ENCODE measurements at places on chromosomes 6 and 20.

DNA sequence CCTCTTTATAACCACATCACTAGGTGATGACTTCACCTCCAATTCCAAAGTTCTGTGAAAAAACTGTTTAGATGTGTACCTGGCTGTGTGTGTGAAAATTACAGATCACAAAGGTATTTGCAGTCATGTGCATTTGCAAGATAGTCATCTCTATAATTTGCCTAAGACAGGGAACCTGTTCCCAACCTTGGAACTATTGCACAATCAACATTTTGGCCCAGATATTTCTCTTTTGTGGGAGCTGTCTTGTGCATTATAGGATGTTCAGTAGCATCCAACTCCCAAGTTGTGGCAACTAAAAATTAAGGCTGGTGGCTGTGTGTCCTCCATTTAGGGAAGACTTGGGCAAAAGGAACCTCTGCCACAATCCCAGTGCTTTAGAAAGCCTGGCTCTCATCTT, 34.0 kb upstream of the FAM210B start:
- no peak for DNase-seq

GRCh38 chr6:52518279-52518945, 58.4 kb downstream of the TRAM2 start:
- no peak for DNase-seq

DNA sequence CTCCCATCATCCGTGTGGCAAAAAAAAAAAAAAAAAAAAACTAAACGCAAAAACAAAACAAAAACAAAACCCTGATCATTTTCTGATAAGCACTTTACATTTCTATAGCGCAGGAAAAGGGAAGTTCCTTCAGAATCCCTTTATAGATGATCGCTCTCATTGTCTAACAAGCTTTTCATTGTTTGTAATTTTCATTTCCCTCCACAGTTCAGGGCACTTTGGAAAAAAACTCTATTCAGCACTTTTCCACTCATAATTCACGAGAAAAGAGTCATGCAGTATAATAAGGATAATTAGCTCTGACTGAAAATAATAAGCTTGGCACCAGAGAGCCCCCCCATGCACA, 89.4 kb upstream of the ATXN1 start:
- DNase-seq = no peak

- no peak for DNase-seq
Measured at GRCh38 chr20:60411813-60412212, 453.6 kb downstream of the CDH26 start.

DNA sequence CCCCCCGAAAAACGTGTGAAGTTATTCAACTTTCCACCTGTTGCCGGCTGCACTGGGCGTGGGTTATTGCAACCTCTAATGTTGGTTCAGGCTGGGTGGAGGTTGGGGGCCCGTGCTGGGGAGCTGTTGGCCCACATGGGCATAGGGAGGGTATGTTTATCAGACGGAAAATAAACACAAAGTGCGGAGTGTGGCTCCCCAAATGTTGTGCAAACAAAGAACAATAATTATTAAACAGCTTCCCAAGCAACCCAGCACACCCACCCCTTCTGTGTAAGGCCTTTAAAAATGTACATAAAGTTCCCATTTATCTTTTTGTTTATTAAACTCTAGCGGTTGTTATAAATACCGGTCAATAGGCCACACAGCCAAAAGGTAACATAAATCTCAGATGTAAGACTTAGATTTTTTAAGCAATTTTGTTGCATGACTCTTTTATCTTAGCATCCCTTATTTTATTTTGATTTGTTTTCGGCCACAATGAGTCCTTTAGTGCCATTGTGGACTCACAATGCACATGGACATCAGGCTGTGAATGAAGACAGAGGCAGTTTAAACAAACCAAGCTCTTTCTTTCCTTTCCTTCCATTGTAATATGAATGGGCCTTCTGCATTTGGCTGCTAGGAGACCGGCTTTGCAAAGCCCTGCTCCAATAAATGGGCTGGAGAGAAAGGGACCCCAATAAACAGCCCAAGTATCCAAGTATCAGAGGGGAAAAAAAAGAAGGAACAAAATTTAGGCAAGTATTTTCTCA, 6.9 kb upstream of the DLL1 start:
- no peak for DNase-seq

DNA sequence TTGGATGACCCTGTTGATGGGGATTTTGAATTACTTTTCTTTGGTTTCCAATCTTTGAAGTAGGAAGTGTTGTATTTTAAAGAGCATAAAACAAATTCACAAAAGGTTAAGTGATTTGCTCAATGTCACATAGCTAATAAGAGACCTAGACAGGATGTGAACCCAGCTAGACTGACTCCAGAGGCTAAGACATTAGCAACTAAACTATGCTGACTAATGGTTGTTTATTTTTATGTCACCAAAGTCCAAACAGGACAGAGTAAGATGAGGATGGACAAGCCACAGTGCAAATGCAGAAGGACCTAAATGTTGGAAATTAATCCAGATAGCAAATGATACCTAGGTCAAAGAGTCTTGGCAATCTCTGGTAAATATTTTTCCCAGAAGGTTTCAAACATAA, 38.0 kb downstream of the OGFRL1 start:
- DNase-seq = no peak

DNA sequence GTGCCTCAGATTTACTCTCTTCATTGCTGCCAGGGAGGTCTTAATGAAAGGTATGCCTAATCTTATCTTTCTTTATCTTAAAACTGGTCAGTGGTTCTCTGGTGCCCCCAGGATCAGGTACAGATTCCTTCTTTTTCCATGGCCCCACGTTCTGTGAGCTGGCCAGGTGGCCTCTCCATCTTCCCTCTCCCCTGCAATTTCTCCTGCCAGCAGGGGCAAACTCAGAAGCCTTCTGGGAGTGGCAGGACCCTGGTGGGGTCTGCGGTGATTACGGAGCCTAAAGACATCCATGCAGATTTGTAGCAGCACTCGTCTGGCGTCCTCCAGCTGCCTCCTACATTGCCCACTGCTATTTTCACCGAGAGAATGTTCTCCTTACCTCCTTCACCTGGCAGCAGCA, 95.8 kb downstream of the CCDC170 start:
- no peak for DNase-seq

GRCh38 chr6:159980474-159980873, 11.6 kb downstream of the IGF2R start:
- DNase-seq = no peak

GRCh38 chr6:136236466-136237293, 13.4 kb downstream of the MTFR2 start:
- no peak for DNase-seq

DNA sequence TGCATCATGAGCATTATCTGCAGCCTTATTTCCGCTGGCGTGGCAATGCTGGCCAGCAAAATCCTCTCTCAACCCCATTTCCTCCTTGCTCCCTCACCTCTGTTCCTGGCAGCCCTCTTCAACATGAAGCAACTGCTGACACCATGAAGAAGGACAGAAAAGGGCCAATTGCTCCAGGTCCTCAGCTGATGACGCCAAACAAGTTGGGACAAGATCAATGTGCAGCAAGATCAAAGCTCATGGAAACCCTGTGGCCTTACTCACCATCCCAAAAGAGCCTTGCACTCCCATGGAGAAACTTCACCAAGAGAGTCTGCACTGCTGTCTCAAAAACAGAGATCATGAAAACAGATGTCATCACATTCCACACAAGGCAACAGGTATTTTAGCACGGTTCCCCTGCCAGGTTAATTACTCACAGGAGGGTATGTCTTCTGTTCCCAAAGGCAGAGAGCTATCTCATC, 7.4 kb downstream of the GFOD1 start:
- no peak for DNase-seq

GRCh38 chr20:46914789-46915379, 20.2 kb downstream of the EYA2 start:
- DNase-seq = no peak

GRCh38 chr6:22366214-22366613, 69.4 kb upstream of the PRL start:
- DNase-seq = no peak

DNA sequence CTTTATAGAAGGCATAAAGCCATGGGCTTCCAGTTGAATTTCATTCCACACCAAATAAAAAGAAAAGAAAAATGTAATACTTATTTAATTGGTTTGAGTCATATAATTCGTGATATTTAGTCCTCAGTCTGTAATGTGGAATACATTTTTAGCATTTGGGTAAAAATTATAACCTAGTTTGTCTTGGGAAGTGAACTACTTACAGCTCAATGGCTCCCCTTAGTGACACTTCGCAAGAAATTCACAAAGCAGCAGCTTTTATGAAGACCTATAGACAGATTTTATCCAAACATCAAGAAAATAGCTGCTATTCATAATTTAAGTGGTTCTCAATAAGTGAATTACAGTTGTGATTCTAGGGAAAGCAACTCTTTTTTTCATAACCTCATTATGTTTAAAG, 72.1 kb downstream of the RSPO3 start:
- DNase-seq = no peak

- DNase-seq = no peak
Measured at GRCh38 chr6:42334870-42335269, 116.9 kb downstream of the TRERF1 start.

DNA sequence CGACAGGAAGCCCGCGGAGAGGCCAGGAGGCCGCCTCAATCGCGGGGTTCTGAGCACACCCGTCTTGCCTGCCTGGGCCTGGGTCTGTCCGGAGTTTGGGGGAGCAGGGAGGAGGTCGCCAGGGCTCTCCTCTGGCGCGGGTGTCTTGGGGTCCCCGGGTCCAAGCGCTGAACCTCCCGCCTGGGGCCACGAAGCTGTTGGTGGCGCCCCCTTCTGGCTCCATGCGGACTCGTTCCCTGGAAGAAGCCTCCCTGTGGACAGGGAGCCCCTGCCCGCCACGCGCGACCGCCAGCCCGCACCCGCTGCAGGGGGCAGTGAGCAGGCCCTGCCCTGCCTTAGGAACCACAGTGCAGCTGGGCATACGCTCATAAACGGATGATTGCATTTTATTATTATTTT, 44.7 kb downstream of the MCUR1 start:
- no peak for DNase-seq

DNA sequence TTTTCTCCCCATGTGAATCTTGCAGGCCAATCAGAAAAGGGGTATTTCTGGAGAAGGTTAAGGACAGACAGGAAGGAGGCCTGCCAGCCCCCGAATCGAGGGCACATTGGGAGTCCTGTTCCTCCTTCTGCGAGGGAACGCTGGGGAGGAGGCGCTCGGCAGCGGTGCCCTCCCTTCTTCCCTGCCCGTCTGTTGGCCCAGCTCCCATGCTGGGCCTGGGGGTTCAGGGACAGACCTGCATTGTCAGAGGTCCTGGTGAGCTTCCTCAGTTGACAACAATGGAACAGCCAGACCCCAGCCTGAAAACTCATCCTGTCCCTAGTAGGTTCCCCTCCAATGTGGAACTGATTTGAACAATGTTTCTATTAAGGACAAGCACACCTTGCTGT, 15.1 kb upstream of the SYNJ2 start:
- no peak for DNase-seq

DNA sequence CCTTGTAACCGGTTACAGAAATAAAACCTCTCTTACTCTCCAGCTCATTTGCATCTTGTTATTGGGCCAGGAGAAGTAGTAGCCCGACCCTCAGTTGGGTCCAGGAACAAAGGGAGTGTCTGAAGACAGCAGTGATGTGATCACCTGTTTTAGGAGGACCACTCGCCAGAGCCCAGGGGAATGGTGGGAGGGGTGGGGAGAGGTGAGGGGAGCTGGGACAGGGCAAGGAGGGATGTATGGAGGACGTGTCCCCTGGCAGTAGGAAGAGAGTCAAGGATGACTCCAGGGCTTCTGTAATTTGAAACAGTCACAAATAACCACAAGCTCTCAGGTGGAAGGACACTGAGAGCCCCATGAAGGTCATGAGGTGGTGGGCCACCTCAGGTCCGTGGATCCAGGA, 1.4 kb upstream of the PCMTD2 start:
- DNase-seq = no peak

DNA sequence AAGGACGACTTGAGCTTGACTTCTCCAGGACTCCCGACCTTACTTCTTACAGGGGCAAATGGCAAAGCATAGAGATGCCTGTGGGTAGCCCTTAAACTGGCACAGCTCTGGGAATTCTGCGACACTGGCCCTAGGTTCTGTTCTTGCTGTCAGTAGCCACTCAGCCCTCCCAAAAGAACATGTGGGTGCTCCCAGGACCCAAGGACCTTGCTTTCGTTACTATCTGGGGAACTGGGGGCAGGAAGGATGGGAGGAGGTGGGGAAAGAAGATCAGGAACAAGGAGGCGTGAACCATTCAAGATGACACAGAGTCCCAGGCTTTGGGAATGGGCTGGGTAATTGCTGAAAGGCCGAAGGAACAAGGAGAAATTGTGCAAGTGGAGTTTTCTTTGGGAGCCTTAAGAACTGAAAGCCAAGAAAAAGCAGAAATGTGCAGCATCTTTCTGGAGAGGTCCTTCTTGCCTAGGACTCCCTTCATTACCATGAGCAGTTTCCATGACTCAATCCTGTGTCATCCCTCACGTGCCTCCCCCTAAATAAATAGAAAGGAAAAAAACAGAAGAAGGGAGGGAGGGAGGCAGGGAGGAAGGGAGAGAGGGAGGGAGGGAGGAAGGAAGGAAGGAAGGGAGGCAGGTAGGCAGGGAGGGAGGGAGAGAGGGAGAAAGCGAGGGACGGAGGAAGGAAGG, 284.6 kb upstream of the FOXQ1 start:
- DNase-seq = no peak

DNA sequence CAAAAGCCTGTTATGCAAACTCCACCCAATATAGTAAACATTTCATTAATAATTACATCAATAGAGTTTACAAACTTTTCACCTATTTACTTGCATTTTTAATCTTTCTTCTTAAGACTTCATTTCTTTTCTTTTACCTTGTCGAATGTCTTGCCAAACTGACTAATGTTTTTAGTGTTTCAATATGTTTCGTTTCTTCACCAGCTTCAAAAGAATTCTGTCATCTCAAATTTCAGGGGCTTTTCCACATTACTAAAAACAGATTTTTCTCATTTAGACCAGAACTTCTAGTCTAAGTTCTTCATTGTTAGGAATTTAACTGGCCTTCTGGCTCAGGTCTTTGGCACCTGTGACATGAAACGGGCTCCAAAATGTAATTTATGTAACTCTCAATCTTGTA, 196.5 kb downstream of the ARHGAP18 start:
- no peak for DNase-seq

- no peak for DNase-seq
Measured at GRCh38 chr20:40683894-40684268, 5.2 kb downstream of the MAFB start.

- DNase-seq = no peak
Measured at GRCh38 chr6:152135755-152136448, 328.4 kb downstream of the ESR1 start.

DNA sequence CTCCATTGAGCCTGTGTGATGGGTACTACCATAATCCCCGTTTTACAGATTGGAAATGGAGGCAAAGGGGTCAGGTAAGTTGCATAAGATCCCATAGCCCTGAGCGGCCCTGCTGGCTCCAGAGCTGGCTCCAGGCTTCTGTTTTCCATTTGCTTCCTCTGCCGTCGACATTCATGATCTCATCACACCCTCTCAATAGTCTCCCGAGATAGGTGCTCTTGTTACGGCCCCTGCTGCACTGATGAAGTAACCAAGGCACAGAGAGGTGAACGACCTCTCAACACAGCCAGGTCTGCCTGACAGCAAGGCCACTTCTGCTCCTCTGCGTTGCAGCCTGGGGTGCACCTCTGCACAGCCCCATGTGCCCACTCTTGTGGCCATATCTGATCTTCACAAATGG, 16.9 kb downstream of the CDH22 start:
- DNase-seq = no peak

Data from cerebellar nuclear complex (tissue), 1 donor.